ENCODE measurements at places on chromosomes 12 and 14.

DNA sequence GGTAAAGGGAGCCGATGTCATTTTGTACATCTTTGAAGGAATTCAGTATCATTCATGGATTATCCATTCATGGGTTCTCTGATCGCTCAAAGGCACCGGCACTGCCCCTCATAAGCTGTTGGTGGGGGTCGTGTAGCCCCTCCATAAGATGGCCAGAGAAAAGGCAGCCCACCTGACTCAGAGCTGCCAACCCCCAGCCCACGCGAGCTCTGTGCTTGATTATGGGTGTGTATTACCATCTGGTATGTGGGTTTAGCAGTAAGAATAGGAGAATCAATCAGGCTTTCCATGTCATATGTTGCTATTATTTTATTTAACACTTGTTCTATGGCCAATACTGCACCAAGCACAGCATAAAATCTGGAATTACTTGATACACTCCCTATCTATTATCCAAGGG, 32.1 kb upstream of the AMIGO2 start:
- DNase-seq = no peak

DNA sequence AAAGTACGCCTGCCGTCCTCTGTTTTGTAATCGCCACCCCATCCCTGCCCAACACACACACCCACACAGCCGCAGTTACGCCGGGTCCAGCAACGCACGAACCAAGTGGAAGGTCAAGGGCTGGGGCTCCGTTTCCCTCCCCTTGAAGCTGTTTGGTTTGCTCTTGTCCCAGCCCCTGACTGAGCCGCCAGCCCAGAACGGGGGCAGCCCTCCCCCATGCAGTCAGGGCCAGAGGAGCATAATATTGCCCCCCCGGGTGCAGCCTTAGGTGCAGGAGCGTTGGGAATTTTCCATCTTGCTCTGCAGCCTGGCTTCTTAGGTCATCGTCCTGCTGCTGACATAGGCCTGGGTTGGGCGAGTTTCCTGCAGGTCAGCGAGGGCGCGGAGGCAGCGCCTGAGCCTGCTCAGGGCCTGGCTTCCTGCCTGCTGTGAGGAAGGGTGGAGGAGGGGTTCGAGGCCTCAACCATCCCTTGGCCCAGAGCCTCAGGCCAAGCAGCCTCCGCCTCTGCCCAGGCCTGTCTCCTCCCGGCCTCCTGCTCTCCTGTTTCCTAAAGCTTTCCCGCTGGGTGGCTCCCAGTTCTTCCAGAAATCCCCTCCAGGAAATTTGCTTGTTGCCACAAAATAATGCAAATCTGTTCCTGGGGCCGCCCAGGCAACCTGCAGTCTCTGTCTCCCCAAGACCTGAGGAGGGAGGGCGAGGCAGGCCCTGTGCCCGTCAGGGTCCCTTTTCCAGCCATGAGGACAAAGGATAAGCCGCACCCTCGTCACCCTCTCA, 44.5 kb downstream of the PSMA6 start:
- DNase-seq = peak; percentile 84

GRCh38 chr14:94173885-94174603, at the start of gene PPP4R4:
Gene PPP4R4 (plus strand): TSS chr14:94174322. CDS start chr14:94174466, 144 bp downstream.
- peak; percentile 96 for DNase-seq

GRCh38 chr14:61145034-61145902, 135.9 kb downstream of the TMEM30B start:
- peak; percentile 99 for DNase-seq

GRCh38 chr14:96693252-96693820, 103.8 kb upstream of the VRK1 start:
- DNase-seq = no peak

- no peak for DNase-seq
Measured at GRCh38 chr14:54589843-54590242, 22.9 kb downstream of the SAMD4A start.

DNA sequence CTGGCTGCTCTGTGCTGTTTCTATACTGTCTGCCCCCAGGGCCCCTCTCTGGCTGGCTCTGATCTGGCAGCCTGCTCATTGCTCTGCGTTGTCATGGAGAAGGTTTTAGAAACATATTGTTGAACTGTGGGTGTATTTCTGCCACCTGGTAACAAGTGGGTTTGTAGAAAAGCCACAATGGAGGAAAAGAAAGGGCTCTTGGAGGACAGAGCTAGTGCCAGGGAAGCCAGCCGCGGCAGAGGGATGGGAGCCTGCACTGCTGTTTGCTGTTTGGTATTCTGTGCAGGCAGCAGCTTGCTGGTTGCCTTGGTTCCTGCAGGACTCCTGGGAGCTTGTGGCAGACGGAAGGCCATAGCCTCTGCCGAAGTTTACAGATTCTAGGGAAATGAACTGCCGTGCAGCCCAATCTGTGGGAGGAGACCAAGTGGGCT, 15.1 kb downstream of the CCDC177 start:
- peak; percentile 67 for DNase-seq

- DNase-seq = no peak
Measured at GRCh38 chr12:109266106-109266879, 42.8 kb downstream of the FOXN4 start.

DNA sequence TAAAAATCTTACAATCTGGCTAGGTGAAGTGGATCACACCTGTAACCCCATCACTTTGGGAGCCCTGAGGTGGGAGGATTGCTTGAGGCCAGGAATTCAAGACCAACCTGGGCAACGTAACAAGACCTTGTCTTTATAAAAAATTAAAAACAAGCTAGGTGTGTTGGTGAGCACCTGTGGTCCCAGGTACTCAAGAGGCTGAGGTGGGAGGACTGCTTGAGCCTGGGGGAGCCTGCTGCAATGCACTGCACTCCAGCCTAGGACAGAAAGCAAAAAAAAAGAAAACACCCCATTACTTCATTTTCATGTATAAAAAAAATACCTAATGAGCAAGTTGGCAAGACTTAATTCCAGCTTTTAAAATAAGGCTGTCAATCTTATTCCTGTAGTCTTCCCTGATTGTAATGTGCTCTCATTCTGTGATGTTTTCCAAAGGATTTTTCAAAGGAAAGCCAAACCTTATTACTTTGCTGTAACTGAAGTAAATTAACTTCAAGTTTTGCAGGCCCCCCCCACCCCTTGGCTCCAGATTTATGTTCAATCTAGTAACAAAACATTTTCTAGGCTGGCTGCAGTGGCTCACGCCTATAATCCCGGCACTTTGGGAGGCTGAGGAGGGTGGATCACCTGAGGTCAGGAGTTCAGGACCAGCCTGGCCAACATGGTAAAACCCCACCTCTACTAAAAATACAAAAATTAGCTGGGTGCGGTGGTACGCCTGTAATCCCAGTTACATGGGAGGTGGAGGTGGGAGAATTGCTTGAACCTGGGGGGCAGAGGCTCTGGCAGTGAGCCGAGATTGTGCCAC, 3.3 kb upstream of the ZCCHC8 start:
- DNase-seq = no peak

DNA sequence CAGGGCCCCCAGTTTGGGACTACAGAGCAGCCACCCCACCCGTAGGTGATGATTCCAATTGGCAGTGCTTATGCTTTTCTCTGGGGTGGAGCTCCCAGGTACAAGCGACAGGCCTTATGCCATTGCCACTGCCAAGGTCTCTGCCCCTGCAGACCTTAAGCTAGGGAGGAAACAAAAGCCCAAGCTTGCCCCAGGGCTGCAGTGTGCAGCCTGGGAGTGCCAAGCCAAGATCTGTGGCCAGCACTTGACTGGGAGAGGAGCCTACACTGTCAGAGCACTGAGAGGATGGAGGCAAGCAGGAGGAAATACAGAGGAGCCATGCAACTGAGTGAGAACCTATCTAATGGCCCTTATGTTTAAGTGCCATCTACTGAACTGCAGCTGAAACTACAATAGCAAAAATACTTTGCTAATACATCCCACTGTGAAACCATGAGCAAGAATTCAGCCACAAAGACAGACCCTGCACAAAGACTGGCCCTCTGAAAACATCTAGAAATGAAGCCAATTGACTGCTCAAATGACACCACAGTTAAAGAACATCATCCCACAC, 17.7 kb upstream of the ASCL1 start:
- no peak for DNase-seq

- no peak for DNase-seq
Measured at GRCh38 chr12:30624009-30624408, 71.7 kb downstream of the IPO8 start.

DNA sequence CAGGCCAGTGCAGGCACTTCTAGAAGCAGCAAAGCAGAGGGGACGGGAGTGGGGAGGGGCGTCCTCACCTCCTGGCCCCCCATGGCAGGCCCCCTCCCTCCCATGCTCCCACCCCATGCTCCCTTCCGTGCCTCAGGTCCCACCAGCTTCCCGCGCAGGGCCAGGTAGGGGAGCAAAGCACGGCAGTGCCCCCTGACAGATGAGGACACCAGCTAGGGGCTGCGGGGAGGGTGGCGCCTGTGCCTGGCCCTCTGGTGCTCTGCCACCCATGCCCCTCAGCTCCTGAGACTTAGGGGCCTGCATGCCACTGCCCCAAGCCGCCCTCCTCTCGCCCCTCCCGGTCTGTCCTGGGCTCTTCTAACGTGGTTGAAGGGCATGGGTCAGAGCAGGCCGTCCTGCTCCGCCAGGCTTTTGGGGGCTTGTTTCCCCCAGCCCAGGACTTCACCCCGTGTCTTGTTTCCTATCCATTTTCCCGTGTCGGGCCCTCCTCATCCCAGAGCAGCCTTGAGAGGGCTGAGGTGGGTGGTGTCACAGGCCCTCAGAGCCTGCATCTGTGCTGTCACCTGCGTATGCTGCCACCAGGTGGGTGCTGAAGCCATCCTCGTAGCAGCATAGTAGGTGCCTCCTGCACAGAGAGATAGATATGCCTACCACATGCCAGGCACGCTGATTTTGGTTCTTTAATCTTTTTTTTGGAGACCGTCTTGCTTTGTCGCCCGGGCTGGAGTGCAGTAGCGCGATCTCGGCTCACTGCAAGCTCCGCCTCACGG, 10.2 kb downstream of the TRMT61A start:
- no peak for DNase-seq

DNA sequence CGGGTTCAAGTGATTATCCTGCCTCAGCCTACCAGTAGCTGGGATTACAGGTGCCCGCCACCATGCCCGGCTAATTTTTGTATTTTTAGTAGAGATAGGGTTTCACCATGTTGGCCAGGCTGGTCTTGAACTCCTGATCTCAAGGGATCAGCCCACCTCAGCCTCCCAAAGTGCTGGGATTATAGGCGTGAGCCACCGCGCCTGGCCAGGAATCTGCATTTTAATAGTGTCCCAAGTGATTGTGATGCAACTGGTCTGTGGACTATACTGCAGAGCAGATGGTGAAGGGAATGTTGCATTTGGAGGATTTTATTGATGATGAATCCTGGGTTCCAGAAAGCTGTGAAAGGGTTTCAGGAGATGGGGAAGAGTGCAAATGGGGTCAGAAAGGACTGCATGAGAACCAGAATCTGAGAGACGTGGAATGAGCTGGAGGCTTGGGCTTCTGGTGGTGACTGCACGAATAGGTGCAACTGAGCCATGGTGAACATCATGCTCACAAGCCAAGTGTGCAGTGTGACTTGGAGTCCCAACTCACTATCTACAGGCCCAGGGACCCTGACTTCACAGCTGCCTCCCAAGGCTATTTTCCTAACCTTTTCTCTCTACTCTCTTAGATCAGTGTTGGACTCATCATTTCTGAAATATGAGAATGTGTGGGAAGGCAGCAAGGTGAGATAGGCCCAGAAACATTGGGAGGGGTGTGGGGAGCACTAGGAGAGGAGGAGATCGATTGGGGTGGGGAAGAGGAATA, 4.5 kb downstream of the RPS26 start:
- no peak for DNase-seq

DNA sequence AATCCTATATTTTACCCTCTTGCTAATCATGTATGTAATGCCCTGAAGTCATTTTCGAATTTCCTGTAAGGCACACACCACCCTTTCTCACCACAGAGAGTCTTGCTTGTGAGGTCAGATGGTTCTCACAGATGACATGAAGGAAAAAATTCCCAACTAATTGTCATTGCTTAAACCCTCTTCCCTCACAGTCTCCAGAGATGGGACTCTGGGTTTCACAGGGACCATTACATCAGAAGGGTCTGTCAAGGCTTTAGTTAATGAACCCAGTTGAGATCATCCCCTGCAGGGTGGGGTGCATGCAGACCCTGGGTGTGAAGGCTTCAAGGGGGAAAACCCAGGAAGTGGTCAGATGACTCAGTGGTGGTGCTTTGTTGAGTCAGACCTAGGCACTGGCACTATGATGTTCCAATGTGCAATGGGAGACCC, 229.6 kb downstream of the BCAT1 start:
- DNase-seq = no peak
